Posterior vena cava (tissue), 2 donors: ENCODE measurements at places on chromosomes 4 and X. TPM values are rescaled to one million over a fixed set of nuclear protein-coding genes. Genes with fewer than 3 reads are reported as not detected.

CWH43 gene
- total RNA-seq = not detected

UNC5C gene
- 9.2 TPM for total RNA-seq

SRPX2 gene
- total RNA-seq = 40.3 TPM

TRPC5OS gene
- not detected for total RNA-seq

WDFY3 gene
- total RNA-seq = 77.2 TPM

SLC16A2 gene
- total RNA-seq = 18.4 TPM

FRMD7 gene
- total RNA-seq = 0.19 TPM

PCYT1B gene
- total RNA-seq = 1.1 TPM

MGAT4D gene
- total RNA-seq = not detected

FAM47A gene
- total RNA-seq = not detected

TIMM17B gene
- total RNA-seq = 25.2 TPM

QRFPR gene
- not detected for total RNA-seq
